ENCODE measurements at places on chromosomes 12 and 14.
A peak's percentile ranks its signal among the peaks of the same experiment; 100 is the strongest.

DNA sequence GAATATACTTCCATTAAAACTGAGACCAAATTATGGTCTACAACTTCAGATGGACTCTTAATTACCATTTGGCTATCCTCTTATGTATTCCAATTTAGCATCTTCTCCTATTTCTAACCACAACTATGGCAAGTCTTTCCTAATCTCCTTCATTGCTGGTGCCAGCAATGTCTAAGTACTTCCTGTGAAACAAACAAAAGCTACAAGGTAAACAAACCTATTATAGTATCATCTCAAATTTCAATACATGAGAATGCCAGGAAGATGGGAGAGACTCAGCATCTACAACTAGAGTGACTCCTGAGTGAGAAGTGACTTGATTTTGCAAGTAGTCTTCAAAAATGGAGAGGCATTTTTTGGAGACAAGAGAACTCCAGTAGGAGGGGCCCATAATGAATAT is 202.9 kb upstream of the ATXN7L3B start:
- no peak for DNase-seq

DNA sequence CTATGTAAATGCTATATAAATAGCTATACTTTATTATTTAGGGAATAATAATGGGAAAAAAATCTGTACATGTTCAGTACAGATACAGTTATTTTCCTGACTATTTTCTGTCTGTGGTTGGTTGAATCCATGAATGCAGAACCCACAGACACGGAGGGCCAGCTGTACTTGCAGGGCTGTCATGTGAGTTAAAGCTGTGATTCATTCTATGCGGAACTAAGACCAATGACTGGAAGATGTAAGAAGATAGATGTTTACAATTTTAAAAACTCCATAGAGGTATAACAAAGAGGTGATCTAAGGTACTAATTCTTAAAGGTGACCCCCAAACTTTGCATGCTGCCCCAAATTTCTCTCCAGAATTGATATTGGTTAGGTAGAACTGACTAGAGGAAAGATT is 14.6 kb downstream of the PCNX4 start:
- DNase-seq = no peak

DNA sequence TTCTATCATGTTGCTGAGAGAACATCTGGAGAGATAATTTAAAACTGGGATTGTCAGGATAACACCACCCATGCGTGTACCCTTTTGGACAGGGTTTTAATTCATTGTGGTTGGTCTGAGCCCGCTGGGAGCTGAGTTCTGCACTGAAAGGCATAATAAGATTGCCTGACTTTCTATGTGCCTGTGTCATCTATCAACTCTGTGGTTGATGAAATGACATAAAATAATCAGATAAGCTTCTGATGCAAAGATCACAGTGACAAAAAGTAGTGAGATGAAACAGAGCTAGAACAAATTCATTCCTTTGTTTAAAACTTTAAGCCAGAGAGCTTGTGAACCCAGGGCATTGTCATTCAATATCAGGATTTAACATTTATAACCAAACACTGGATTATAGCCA is 98.7 kb downstream of the BBS10 start:
- DNase-seq = no peak

DNA sequence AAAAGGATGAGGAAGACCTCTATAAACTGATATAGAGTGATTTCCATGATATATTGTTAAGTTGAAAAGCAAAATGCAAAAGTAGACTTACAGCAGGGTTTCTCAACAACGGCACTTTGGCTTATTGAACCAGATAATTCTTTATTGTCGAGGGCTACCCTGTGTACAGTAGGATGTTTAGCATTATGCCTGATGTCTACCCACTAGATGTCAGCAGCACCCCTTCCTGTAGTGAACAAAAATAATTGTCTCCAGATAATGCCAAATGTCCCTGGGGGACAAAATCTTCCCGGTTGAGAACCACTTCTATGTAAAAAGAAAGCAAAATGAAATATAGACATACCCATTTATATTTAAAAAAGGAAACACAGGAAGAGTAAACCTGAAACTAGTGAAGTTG is 32.4 kb downstream of the ABCD2 start:
- no peak for DNase-seq

- no peak for DNase-seq
Measured at GRCh38 chr12:122422730-122423257, 325 bp upstream of the CLIP1 start.

DNA sequence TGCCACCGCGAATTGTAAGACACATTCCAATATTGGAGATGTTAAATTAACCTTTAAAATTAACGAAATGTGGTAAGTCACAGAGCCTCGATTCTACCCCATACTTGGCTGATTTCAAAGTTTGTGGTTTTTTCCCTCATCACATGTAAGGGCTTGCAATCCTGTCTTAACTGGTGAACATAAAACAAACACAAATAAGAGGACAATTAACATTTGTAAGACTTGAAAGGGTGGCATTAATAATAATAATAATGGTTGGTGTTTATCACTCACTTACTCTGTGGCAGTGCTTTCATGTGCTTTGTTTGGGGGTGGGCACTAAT is 26.6 kb downstream of the PPFIBP1 start:
- DNase-seq = no peak

DNA sequence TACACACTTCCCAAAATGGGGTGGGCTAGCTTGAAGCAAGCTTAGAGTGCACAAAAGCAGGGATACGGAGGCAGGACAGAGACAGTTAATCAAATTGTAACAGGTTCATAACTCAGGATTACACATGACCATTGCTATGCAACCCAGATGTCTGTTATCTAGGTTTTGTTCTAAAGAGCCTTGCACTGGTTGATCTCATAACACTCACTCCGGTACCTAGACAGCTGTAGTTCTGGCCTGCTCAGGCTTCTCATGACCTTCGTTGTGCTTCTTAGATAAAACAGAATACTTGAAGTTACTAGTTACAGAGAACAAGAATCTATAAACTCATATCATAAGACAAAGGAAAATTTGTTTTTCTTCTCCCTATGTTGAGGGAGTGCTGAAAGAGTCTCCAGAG is 983.4 kb downstream of the TMEM121 start:
- no peak for DNase-seq

DNA sequence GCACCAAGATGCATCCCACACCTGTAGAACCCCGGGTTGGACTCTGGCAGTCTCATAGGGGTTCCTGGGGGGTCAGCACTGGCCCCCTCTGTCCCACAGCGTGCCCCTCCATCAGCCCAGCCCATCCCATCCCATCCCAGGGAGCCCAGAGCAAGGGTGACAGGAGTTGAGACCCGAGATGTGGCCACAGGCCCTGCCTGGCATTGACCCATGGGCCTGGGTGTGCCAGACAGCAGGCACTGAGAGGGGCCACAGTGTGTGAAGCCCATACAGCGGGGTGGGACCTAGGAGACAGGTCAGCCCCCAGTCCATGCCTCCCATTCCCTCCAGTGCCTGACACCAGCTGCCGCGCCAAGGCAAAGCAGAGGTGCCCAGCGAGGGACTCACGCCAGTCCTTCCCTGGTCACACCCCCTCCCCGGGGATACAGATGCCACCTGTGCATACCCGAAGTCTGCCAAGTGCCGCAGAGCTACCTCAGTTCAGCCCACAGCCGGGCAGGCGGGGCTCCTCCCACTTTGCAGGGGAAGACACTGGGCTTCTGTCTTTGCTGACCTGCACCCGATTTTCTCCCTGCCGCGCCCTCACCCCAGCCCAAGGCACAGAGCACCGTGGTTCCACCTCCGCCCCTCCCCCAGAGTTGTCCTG is 50.4 kb downstream of the CYP46A1 start:
- DNase-seq = peak; percentile 5

DNA sequence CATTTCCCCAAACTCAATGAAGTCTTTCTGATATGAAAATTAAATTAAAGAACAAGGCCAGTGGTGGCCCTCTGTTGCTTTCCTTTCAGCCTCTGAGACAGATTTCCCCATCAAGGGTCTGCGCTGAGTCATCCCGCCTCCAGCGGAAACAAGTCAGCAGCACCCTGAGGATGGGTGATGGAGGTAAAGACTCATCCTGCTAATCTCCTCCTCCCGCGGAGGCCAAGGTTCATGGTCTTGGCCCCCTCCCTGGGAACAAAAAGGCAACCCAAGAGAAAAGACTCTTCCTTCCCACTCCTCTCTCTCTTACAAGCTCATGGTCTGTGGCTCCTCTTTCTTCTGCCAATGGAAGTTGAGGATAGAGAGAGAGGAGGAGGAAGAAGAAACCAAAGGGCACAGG is 9.0 kb upstream of the NUMB start:
- DNase-seq = no peak

- no peak for DNase-seq
Measured at GRCh38 chr14:20470603-20470901, 1.3 kb downstream of the PNP start.

- no peak for DNase-seq
Measured at GRCh38 chr12:100953677-100954076, 159.1 kb downstream of the ANO4 start.

- no peak for DNase-seq
Measured at GRCh38 chr12:27015730-27016076, 1.5 kb upstream of the TM7SF3 start.

- no peak for DNase-seq
Measured at GRCh38 chr14:103143506-103143905, 20.2 kb downstream of the TNFAIP2 start.

DNA sequence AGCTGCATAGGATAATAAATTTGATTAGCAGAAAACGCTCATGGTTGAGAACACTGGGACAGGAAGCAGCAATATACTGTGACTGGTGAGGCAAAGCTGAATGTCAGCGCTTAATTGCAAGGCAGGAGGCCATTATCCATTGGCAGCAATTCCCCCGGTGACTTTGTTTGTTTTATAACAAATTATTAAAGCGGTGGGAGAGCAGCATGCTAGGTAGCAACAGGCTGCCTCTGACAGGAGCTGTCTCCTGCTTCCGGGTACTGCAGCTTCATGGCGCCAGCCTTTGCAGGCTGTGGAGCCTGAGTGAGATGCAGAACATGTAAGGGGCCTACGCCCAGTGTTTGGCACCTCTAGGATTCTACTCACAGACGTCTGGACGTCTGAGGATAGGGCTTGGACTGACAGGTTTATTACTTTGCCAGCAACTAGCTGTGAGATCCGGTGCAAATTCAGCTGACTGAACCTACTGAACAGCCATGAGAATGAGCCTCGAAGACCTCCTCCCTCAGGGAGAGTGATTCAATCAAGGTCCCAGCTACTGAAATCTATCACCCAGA is 82.1 kb upstream of the SSTR1 start:
- peak; percentile 21 for DNase-seq

- DNase-seq = peak; percentile 90
Measured at GRCh38 chr12:124786061-124786964, 77.4 kb downstream of the SCARB1 start.

DNA sequence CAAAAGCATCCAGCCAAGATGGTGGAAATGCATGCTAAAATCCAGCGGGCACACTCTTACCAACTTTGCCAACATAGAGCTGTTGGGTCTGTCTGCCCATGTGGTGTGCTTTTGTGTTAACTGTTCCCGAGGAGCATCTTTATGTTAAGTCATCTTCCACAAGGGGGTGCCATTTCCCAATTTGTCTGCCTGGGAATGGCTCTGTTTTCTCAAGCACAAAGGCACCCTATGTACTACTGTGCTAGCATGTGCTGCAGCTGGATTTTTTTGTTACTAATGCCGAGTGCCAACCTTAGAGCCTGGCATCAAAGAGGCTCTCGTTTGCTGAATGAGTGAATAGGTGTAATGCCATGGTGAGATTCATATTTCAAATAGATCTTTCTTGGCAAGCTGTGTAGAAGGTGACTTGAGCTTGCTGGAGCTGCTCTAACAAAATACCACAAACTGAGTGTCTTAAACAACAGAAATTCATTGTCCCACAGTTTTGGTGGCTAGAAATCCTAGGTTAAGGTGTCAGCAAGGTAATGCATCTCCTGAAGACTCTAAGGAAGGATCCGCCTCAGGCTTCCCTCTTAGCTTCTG is 74.3 kb downstream of the TRHDE start:
- DNase-seq = peak; percentile 75

DNA sequence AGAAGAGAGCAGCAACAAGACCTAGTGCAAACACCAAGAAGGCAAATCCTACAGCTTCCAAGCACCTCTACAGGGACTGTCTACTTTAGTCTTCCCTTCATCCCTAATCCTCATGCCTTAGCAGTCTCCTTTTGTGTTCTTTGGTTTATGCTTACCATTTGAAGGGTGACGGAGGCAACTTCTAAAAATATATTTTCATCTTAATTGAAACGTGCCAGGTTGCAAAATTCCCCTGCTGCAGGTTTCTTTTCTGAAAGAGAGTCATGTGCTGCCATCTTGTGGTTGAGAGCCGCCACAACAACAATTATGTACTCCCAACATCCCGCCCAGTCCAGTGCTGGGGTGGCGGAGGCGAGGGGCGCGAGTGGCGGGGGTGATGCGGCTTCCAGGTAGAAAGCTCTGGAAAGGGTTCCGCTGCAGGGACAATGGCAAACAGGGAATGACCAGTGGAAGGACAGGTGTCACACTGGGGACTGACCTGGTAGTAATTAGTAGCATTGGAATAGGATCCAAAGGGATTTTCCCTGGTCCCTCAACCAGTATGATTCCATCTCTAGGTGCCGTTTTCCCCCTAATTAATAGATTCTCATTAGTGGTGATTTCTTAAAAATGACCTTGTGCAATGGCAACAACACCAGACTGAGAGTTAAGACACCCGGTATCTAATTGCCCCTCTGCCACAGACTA is 80.3 kb upstream of the GNG2 start:
- peak; percentile 80 for DNase-seq

DNA sequence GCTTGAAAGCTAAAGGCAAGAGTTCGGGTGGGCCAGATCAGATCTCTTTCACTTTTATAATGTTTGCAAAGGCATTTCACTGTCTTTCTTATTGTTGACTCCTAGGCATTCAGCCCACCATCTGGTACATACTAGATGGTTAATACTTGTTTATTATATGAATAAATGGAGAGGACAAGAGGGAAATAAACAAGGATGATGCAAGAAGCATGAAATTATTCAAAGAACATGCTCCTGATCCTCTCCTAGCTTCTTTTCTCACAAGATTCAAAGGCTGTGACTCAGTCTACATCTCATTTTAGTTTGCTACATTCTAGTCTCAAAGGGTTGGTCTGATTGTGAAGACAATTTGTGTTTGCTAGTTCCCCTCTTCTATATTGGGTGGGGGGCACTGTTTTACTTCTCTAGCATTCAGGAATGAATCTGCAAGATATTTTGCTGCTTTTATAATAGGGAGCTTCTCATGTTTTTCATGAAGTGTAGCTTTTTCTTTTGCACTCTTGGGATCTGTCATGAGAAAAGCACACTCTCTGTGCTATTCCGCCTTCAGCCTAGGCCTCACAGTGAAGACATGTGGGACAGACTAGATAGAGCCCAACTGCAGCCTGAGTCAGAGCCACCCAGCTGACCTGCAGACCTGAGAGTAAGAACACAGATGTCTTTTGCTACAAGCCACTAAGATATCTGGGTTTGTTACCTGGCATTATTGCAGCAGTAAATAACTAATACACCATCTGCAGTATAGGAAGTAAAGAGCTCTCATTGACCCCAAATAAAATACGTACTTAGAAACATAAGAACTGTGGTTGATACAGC is 65.7 kb downstream of the PTHLH start:
- no peak for DNase-seq

- no peak for DNase-seq
Measured at GRCh38 chr14:92004062-92004461, 35.8 kb downstream of the TRIP11 start.

DNA sequence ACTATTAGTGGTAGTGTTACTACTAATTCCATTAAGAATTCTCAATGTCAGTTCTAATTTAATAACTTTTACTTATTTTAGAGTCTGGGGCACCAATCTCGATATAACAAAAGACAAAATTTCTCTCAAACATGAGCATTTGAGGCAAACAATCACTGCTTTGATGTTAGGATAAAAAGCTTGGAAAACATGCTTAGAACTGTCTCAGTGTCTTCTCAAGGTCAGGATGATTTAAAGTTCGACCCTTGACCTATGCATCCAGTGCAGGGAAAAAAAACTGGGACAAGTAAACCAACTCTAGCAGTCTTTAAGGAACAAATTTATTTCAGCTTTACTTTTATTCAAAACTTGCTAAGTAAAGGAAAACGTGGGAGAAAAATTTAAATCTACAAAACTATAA is 31.1 kb downstream of the SPTLC2 start:
- DNase-seq = peak; percentile 33
